Heart left ventricle (tissue), 16 donors: ENCODE measurements at places on chromosomes 13 and 19. TPM values are rescaled to one million over a fixed set of nuclear protein-coding genes. Genes with fewer than 3 reads are reported as not detected.

The ZNF415 gene
- total RNA-seq, result 22.2 TPM

DNA sequence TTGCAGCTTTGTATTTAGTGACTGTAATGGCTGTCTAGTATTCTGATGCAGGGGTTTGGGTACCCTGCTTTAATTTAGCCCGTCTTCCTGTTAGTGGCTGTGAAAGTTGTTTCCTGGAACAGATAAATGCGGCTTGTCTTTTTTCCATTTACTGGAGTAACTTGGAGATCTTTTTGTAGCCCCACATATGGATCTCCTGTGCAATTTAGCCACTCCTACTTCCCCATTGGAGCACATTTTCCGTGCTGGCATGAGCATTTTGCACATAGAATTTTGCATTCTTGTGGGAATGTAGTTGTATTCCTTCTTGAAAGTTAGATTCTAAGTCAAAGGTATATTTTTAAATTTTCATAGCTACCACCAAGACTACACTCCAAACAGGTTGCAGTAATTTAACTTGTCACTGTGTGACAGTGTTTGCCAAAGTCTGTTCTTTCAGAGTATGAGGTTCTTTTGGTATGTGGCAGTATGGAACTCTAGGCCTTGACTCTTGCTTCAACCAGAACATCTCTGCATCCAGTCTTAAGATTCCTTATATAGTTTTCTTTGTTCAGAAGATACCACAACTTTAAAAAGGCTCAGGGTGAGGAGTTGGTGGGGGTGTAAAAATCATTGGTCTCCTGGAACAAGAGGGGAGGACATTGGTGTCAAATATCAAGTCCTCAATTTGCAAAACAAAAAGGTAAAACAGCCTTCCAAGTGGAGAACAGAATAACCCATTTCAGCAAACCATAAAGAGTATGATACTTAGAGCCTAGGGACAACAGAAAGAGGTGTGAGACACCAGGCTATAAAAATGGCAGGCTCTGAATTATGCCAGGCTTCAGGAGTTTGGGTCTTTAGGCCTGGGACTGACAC is 21.1 kb upstream of the CCDC97 start:
- H3K4me3 ChIP-seq, result no peak overlapping the region
- H3K4me1 ChIP-seq, result no peaks in the 10 kb centered on the region
- no peak for DNase-seq

DNA sequence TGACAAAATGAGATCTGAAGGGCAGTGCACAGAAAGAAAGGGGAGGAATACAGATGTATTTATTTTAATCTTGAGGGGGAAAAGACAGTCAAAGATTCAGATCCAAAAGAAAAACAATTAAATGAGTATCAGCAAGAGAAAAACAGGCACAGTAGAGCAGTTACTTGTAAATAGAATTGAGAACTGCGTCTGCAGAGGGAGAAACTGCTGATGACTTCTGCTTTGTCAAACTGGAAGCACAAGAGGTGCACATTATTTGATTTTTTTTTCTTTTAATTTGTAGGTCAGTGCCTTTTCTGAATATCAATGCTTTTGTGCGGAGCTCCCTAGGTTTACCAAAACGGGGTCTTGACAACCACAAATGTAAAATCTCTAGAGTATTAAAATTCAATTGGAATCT is 37.3 kb downstream of the EFNB2 start:
- no peak overlapping the region for H3K4me3 ChIP-seq
- H3K27me3 ChIP-seq, result no peaks in the 10 kb centered on the region
- no peak for DNase-seq
- H3K27ac ChIP-seq, result peak overlapping the region; percentile 78

GRCh38 chr13:38415233-38415632 is 65.6 kb downstream of the UFM1 start:
- peak; percentile 6 for DNase-seq
- no peaks in the 10 kb centered on the region for H3K36me3 ChIP-seq
- peak overlapping the region; percentile 47 for H3K27ac ChIP-seq
- H3K4me3 ChIP-seq, result peak overlapping the region; percentile 19

DNA sequence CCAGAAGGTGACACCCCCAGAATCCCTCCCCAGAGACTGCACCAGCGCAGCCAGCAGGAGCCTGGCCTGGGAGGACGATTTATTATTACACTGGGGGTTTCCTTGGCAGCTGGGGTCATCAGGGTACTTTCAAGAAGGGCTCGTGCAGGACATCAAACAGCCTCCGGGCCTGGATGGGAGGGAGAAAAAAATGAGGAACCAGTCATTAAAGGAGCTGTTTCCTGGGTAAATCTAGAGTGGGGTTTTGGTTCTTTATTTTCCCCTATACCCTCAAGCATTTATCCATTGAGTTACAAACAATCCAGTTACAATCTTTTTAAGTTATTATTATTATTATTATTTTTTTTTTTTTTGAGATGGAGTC is 3.1 kb downstream of the POLR1G start:
- no peak overlapping the region for H3K4me3 ChIP-seq
- peaks cover 15% of the 10 kb centered on the region for H3K4me1 ChIP-seq
- peaks cover 49% of the 10 kb centered on the region for H3K36me3 ChIP-seq

- H3K4me1 ChIP-seq, result peaks cover 1% of the 10 kb centered on the region
- no peak overlapping the region for H3K27ac ChIP-seq
- H3K4me3 ChIP-seq, result no peak overlapping the region
- no peaks in the 10 kb centered on the region for H3K36me3 ChIP-seq
Observed at GRCh38 chr19:35095667-35096368, 19.8 kb upstream of the FXYD3 start.

GRCh38 chr13:38429916-38430315 is 80.3 kb downstream of the UFM1 start:
- no peaks in the 10 kb centered on the region for H3K4me1 ChIP-seq
- no peak for DNase-seq

DNA sequence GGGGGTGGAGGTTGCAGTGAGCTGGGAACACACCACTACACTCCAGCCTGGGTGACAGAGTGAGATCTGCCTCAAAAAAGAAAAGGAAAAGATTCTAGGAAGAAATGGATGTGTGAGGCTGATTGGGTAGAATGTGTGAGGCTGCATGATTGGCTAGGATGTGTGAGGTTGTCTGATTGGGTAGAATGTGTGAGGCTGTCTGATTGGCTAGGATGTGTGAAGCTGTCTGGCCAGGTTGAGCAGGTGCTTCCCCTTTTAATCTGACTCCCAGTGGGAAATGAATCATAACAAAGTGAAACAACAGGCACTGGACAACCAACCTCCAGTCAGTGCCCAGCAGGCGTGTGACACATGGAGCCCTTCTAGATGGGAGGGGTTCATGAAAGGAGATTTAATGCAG is 14.7 kb downstream of the C13orf46 start:
- no peaks in the 10 kb centered on the region for H3K27me3 ChIP-seq
- H3K36me3 ChIP-seq, result no peaks in the 10 kb centered on the region
- H3K4me1 ChIP-seq, result no peaks in the 10 kb centered on the region
- no peak overlapping the region for H3K4me3 ChIP-seq
- no peak overlapping the region for H3K27ac ChIP-seq

DNA sequence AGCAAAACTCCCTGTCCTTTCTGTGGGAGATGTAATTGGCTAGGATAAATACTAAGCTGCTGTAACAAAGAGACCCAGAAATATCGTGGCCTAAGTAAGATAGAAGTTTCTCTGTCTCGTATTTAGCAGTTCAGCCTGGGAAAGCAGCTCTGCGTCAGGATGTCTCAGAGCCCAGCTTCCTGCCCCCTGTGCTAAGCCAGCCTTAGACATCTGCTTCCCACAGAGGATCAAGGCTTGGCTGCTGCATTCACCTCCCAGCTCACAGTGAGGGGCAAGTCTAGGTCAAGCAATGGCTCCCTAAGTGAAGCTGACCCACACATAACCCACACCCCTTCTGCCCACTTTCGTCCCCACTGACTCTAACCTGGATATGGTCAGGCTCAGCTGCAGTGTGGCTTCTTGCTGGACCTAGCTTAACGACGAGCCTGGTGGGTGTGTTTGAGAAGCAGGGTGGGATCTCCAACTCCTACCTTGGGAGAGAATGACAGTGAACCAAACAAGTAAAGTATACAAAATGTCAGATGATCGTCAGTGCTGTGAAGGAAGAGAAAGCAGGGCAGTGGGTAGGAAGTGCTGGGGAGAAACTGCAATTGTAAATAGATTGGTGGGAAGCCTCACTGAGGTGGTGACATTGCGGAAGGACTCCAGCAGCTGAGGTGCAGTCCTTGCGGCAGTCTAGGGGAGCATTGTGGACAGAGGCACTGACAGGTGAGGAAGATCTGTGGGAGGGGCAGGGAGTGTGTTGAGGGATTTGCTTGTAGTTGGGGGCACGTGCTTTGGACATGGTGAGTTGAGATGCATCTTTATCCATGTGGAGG is 82.9 kb downstream of the TNFRSF19 start:
- no peak for DNase-seq
- H3K27ac ChIP-seq, result peak overlapping the region; percentile 7
- no peaks in the 10 kb centered on the region for H3K27me3 ChIP-seq
- H3K36me3 ChIP-seq, result no peaks in the 10 kb centered on the region
- no peak overlapping the region for H3K4me3 ChIP-seq

- H3K27ac ChIP-seq, result no peak overlapping the region
- H3K4me3 ChIP-seq, result no peak overlapping the region
- no peak for DNase-seq
- no peaks in the 10 kb centered on the region for H3K27me3 ChIP-seq
Observed at GRCh38 chr13:46324976-46325375, 62.1 kb downstream of the RUBCNL start.

GRCh38 chr13:36131931-36132297 is 732 bp upstream of the DCLK1 start:
- peak overlapping the region; percentile 62 for H3K4me3 ChIP-seq
- H3K27me3 ChIP-seq, result no peaks in the 10 kb centered on the region
- DNase-seq, result peak; percentile 69
- peaks cover 33% of the 10 kb centered on the region for H3K4me1 ChIP-seq
- H3K27ac ChIP-seq, result peak overlapping the region; percentile 65
- H3K36me3 ChIP-seq, result no peaks in the 10 kb centered on the region

- peaks cover 90% of the 10 kb centered on the region for H3K4me1 ChIP-seq
- no peaks in the 10 kb centered on the region for H3K36me3 ChIP-seq
- peak overlapping the region; percentile 50 for H3K27ac ChIP-seq
- H3K4me3 ChIP-seq, result no peak overlapping the region
- no peaks in the 10 kb centered on the region for H3K27me3 ChIP-seq
Observed at GRCh38 chr13:98542568-98543377, 34.1 kb downstream of the STK24 start.

The TECR gene
- 66.8 TPM for total RNA-seq

DNA sequence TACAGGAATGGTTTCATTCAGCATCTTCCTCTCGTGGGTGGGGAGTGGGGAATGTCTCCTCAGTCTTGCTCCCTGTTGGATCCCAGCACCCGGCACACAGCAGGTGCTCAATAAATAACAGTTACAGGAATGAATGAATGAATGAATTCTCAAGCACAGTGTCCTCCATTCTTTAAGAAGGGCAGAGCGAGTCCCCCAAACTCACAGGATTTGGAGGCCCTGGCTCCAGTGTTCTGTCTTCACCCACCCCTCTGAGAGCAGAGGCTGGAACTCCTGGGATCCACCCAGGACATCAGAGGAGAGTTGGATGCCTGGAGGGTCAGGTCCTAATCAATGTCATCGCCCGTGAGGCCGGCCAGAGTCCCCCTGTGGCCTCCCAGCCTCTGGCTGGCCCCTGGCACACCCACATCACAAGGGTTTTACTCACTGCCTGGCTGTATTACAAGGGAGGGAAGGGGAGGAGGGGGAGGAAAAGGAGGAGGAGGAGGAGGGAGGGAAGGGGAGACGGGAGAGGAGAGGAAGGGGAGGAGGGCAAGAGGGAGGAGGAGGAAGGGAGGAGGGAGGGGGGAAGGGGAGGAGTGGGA is 8.7 kb upstream of the CREB3L3 start:
- DNase-seq, result peak; percentile 26
- H3K4me3 ChIP-seq, result no peak overlapping the region
- no peaks in the 10 kb centered on the region for H3K36me3 ChIP-seq
- no peaks in the 10 kb centered on the region for H3K27me3 ChIP-seq
- H3K4me1 ChIP-seq, result no peaks in the 10 kb centered on the region

DNA sequence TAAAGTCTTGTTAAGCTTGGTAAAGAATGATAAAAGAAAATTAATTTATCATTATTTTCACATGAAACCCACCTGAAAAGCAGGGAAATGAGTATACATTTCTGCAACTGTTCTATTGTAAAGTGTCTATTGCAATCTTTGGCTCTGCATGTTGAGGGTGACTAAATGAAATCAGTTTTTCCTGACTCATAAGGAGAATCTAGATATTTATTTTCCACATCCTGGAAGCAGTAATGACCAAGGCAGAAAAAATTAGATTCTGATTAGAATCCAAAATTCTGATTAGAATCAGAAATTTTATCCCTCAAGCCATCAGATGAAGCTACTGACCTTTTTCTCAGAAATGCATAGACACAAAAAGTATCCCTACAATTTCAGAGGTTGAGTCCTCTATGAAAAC is 178.4 kb downstream of the MYO16 start:
- no peaks in the 10 kb centered on the region for H3K4me1 ChIP-seq
- H3K27me3 ChIP-seq, result no peaks in the 10 kb centered on the region

DNA sequence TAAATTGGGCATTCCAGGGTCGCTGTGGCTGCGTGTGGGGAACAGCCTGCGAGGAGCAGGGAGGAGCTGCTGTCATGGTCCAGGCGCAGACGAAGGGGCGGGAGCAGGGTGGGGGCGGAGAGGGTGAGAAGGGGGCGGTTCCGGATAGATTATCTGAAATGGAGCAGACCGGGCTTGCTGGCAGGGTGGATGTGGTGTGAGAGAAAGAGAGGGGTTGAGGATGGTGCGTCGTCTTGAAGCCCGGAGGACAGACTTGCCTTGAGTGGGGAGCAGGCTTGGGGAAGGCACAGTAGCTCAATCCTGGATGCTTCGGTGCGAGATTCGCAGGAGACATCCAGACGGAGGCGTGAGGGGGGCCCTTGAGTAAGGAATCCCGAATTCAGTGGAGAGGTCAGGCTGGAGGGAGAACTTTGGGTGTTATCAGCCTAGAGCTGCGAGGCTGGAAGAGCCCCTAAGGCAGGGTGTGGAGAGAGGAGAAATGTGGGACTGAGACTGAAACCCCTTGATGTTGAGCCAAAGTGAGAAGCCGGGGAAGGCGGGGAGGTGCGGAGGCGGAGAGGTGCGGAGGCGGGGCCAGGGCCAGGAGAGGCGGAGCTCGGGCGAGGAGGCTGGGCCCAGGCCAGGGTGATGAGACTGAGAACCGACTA is 40.6 kb downstream of the DPF1 start:
- H3K4me3 ChIP-seq, result peak overlapping the region; percentile 31
- DNase-seq, result peak; percentile 79
- no peaks in the 10 kb centered on the region for H3K27me3 ChIP-seq
- H3K36me3 ChIP-seq, result peaks cover 15% of the 10 kb centered on the region

- no peak overlapping the region for H3K4me3 ChIP-seq
- no peak for DNase-seq
- H3K27ac ChIP-seq, result no peak overlapping the region
- no peaks in the 10 kb centered on the region for H3K36me3 ChIP-seq
- no peaks in the 10 kb centered on the region for H3K4me1 ChIP-seq
Observed at GRCh38 chr19:52464798-52465470, 11.6 kb downstream of the ZNF578 start.

The BRCA2 gene
- 1.6 TPM for total RNA-seq

The IGFL2 gene
- total RNA-seq, result not detected

The CEACAM6 gene
- not detected for total RNA-seq
